ENCODE measurements at places on chromosomes 7 and 10.

DNA sequence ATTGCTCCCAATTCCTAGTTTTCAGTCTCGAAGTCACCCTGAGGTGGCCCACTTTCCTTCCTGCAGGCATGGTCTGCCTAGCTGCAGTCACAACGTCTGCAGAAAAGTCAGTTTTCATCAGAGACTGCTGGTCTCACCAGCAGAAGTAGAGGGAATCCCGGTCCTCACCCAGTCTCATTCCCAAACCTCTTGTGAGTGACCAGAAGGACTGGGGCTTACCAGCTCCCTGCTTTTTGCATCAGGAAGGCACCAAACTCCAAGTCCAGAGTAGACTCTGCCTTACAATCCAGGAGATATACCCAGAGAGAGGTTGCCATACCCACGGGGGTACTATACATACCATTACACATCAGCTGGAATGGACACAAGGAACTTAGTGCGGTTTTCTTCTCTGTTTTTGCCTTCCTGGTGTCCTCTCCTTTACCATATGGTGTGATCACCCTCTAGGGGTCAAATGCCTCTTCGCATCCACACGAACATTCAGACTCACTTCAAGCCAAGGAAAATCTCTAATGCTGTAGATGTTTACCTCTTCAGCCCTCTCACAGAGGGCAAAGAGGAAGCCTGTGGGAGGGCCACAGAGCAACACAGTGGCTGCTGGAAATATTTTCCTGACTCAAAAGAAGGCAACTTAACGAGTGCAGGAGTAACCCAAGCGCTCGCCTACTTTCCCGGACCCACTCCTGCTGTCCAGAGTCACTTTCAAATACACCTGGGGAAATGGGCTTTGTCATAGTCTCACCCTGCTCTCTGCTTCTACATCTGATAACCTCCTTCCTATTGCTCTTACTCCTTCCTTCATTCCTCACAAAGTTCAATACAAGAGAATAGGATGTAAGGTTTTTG lies 220.9 kb downstream of the C7orf25 start:
- DNase-seq: no peak

DNA sequence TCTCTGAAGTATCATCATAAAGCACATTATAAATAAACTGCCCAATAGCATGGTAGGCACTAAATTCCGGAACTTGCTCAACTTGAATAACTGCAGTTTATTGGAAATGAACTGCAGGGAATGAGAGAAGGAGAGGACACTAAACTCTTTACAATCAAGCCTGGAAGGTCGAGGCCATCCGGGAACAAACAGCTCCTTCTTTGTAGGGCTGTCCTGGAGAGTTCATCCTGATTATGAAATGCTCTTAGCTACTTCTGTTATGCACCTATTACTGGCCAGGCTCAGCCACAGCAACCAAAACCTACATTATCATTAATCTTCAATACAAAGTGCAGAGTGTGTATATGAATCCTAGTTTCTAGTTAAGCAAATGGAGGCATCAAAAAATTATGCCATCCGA lies 64.7 kb downstream of the PPP1R17 start:
- DNase-seq: no peak

- no peak for DNase-seq
Measured at GRCh38 chr10:90674928-90675327, 182.9 kb downstream of the HTR7 start.

GRCh38 chr10:78248651-78249464 lies 215.2 kb downstream of the RPS24 start:
- no peak for DNase-seq

DNA sequence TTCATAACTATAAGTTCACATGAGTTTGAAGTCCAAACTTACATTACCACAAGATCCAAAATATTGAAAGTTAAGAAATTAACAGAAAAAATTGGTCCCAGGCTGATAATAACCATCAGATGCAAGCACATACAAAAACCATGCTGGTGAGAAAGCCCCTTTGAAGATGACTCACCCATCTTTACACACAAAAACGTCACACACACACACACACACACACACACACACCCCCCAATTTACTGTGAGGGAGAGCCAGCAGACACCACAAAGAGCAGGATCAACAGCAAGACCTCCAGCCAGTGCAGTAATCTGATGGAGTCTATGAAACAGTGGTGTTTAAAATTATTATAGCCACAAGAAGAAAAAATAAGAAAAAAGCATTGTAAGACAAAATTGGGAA lies 50.1 kb upstream of the DRGX start:
- DNase-seq: no peak

DNA sequence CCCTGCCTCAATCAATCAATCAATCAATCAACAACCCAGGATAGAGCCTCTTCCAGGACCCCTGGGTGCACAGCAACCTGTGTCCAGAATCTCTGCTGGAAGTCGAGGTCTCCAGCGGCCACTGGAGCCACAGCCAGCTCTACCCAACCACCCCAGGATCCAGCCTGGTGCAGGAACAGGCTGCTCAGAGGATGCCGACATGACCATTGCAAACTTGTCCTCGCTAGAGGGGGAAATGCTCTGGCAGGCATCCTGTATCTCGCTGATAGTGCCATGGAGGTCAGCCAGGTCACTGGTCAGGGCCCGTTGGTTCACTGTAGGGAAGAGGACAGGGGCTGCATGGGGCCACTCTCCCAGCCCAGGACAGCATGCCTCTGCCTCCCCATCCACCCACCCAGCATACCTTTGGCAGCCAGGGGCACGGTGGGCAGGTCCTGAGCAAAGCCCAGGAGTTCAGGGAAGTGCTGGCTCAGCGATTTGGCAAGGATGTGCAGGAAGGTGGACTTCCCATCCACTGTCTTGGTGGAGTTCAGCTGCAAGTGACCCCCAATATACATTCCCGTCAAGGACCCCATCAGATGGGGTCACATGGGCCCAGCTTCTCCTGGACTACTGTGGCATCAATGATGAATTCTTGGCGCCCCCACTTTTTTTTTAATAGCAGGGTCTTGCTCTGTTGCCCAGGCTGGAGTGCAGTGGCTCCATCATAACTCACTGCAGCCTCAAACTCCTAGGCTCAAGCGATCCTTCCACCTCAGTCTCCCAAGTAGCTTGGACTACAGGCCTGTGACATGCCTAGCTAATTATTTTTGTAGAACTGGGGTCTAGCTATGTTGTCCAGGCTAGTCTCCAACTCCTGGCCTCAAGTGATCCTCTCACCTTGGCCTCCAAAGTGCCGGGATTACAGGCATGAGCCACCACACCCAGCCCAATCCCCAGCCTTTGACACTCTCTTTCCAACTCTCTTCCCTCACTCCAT lies 49.4 kb downstream of the GRID2IP start:
- DNase-seq: no peak

- no peak for DNase-seq
Measured at GRCh38 chr7:80498481-80499349, 13.1 kb downstream of the GNAT3 start.

GRCh38 chr10:11208908-11209829 lies 191.5 kb downstream of the CELF2 start:
- DNase-seq: no peak

DNA sequence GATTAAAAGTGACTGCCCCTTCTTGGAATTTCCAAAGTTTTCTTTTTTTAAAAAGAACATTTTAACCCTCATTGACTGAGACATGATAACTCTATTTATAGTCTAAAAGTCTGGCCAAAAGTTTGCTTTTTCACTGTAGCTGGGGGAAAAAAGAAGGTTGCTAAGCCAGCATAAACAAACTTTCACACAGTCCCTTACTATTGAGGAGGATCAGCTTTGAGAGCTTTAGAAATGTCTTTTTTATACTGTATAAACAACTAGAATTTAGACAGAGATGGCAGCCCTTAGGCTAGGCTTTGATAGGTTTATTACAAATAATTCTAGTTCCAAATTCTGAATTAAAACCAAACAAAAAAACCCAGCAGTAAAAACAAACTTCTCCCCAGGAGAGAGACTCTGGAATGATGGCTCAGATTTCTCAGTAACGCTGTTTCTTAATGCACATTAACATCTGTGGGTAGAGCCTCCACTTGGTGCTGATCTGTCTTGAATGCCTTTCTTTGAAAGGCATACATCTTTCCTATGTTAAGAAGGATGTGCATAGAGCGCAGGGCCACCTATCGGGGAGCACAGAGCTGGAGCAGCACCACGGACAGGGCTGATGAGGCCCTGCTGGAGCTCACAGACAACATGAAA lies 100.9 kb upstream of the PDLIM1 start:
- DNase-seq: no peak

GRCh38 chr7:24926623-24927524 lies 53.1 kb downstream of the OSBPL3 start:
- DNase-seq: no peak

- DNase-seq: no peak
Measured at GRCh38 chr7:91922857-91923256, 17.8 kb upstream of the AKAP9 start.

DNA sequence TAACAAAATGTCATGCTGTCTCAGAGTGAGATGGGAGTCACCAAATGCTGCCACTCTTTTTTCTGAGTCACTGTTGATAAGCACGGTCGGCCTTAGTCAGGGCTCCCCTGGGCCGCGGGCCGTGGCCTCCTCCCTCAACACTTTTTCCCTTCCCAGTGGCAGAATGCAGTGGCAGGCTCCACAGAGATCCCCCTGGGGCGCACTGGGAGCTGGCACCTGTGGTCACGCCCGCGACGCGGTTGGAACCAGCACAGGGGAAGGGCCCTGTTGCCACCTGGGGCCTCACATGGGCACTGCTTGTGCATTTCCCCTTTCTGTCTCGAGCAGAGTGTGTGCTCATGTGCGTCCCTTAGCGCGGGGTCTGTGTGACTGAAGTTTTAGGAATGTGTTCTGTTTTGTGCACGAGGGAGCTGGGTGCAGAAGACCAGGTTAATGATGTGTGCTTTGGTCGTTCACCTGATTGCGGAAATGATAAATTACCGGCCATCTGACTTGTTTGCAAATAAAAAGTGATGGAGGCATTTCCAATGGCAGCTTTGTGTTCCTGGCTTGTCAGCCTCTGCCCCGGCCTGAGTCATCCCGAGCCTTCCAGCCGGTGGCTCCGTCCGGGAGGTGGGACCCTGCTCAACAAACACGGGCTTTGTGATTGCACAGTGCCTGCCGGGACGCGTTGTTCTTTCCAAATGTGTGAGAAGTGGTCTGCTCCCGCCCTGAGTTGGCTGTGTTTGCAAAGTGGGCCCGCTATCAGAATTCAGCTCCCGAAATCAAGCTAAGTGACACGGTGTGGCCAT lies 100.7 kb downstream of the NKX6-2 start:
- no peak for DNase-seq

- DNase-seq: no peak
Measured at GRCh38 chr7:132545756-132546155, 30.5 kb downstream of the PLXNA4 start.

DNA sequence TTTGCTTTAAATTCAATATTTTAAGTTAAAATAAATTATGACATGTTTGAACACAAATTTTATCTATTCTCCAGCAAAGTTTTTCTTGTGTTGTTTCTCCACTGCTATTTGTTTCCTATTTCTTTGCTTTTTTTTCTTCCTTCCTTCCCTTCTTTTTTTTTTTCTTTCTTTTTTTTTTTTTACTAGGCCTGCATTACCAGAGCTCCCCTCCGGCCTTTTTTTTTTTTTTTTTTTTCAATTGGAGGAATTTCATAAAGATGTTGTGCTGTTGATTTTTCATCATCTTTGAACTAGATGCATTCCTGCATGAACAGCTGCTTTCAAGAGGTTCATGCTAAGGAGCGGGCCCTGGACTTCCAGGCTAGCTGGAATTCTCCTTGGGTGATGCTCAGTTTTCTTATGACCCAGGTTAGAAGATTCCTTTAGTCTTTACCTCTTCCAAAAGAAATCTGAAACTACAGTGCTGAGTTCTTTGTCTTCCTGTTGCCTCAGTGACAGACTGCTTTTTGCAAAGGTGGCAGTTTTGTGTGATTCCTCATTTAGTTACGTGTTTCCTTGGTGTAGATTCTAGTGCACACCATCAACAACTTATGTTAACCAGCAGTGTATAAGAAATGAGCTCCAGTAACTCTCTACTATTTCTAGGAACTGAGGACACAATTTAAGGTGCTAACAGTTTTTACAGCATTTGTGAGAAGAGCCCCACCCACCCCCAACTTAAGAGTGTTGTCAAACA lies 4.8 kb upstream of the CAMK1D start:
- DNase-seq: no peak

GRCh38 chr10:22629126-22629525 lies 85.3 kb downstream of the PIP4K2A start:
- no peak for DNase-seq

DNA sequence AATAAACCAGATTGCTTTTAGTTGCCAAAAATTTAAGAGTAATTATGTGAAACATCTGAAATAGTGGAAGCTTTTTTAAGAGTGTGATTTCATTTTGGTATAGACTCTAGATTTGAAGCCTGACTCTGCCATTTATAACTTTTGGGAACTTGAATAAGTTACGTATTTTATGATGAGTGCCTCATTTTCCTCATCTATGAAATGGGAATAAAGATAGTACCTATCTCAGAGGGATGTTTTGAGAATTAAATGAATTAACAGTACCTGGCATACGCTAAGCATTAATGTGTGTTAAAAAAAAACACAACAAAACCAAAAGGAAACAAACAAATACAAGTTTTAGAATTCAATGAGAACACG lies 12.9 kb downstream of the PRKAR2B start:
- DNase-seq: no peak

DNA sequence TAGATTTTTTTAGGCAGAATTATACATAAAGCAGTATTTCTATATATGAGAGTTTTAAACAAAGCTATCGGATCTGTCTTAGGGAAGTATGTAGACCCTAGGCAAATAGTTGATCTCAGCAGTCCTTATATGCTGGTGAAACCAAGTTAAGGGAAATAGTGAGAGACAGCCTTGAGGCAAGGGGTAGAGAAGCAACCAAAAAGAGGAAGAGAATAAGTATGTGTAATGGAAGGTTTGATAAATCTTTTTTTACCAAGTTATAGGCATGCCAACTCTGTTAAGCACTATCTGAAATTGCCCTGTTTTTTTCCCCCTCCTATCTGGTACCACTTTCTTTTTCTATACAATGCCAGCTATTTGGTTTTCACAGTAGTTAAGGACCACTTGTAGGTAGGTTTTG lies 19.9 kb downstream of the SPAG6 start:
- no peak for DNase-seq

- DNase-seq: no peak
Measured at GRCh38 chr7:43458330-43459018, 124.4 kb upstream of the STK17A start.

- DNase-seq: no peak
Measured at GRCh38 chr7:116356979-116357378, 142.6 kb upstream of the CAV2 start.
